ENCODE measurements at places on chromosomes 4 and X. TPM values are rescaled to one million over a fixed set of nuclear protein-coding genes. Genes with fewer than 3 reads are reported as not detected.

Gene DGKK
- not detected for total RNA-seq

Gene HOPX
- not detected for total RNA-seq

Gene TXK
- 1.3 TPM for total RNA-seq

Gene IBSP
- total RNA-seq, result not detected

Gene F11
- total RNA-seq, result 53.1 TPM

Gene SLC26A1
- 1.6 TPM for total RNA-seq

Gene RRH
- not detected for total RNA-seq

Gene HPSE
- total RNA-seq, result 0.99 TPM

Gene PSAPL1
- total RNA-seq, result 0.52 TPM

Gene UBA1
- 70.8 TPM for total RNA-seq

Gene ZFP92
- total RNA-seq, result 0.33 TPM

Gene DDX53
- total RNA-seq, result not detected

Gene SPATA4
- not detected for total RNA-seq

DNA sequence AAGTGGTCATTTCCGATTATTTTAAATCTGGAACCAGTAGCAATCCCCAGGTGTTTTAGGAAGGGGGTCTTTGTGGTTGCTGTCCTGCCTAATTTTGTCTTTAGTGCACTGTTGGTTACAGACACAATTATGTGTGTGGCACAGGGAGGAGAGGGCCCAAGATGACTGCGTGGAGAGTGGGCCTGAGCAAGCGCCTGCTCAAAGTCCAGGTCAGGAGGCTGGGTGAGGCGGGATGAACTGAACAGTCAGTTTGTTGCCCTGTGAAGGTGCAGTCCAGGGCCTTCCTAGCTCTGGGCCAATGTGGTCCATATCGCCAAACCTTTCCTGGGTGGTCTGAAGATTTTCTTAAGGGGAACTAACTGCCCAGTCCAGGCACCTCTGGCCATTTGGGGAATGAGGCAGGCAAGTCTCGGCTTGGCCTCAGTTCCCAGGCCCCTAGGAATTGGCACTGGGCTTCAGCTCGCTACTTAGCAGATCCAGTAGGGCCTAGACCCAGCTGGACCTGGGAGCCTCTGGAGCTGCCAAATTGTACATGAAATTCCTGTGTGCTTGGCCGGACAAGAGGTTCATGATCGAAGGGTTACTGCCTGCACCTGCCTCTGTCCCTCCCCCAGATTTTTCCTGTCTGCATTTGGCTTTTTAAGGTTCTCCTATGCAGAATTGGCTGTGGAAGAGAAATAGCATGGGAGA, 47.6 kb downstream of the ANAPC4 start:
- no peak for DNase-seq

DNA sequence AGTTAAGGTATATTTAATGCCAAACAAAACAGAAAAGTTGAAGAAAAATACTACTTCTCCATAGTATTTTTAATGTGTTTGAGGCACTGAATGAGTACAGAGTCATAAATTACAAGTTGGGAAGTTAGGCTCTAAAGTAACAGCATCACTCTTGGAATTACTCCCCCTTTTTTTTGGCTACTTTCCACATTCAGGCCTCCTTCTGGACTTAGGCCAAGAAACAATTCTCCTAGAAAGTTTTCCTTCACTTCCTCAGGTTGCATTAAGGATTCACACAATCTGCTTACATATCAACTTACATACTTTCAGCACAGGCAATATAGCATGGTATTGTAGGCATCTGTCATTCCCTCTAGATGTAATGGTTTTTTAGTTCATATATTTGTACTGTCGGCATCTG, 52.1 kb downstream of the TMEM165 start:
- no peak for DNase-seq

DNA sequence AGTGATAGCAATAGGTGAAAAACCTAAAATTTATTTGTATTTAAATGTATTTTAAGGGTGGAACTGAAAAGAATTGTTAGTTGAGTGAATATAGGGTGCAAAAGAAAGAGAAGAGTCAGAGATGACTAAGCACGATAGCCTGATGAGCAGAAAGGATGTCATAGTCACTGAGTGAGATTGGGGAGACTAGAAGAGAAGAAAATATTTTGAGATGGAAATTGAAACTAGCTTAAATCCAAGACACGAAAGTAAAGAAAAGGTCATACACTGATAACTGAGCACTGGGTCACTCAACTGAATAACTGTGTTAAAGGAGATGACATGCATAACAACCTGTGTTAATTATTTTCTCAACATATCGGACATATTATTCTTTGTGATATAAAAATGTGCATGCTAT, 55.5 kb downstream of the SPANXN4 start:
- DNase-seq, result no peak

GRCh38 chr4:68152411-68152810, 22.7 kb upstream of the TMPRSS11F start:
- DNase-seq, result no peak

DNA sequence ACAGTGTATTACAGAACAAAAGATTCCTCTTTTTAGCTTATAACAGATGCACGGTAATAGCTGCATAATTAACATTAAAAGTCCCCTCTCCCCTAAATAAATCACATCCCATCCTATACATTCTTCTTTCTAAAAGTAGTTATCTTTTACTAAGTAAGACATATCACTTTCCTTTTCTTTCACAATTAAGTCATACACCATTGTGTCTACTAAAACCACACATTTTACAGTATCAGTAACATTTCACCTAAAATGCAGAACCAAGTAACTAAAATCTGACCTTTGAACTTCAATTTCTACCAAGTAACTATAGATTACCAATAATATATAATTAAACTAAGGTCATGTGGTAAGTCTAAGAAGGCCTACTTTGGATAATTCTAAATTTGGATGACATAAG, 14.2 kb downstream of the DHX15 start:
- DNase-seq, result no peak

GRCh38 chrX:551306-551705, 79.3 kb upstream of the SHOX start:
- no peak for DNase-seq

DNA sequence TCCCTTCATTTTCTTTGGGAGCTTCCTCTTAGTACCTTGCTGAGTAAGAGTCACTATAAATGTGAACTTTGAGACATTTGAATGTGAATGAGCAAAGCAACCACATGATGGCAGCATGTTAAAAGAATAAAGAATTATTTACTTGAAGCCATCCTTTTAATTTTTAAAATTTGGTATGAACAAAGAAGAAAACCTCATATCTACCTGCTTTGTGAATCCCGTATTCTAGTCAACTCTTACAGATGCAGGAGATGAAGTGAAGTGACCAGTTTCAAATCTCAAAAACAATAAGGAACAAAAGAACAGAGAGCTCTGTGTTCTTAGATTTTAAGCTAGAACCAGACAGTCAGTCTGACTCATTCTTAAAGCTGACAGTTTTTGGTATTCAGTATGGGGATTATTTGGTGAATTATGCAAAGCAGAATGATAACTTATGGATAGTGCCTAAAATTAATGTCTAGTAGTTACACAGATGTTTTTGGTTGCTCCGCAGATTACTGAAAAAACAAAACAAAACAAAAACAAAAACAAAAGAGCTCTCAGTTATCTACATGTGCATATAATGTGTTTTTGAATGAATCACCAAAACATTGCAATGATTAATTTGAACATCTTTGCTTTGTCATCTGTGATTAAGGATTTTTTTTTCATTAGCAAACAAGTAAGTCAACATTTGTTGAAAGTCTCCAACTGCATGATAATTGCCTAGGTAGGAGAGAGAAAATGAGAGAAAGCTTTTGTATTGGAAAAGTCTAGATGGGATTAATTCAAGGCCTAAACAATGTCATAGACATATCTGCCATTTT, 48.2 kb upstream of the H2AZ1 start:
- peak; percentile 2 for DNase-seq

GRCh38 chr4:99156992-99157391, 12.9 kb upstream of the ADH4 start:
- DNase-seq, result peak; percentile 15

- DNase-seq, result no peak
Observed at GRCh38 chrX:31349515-31349914, 277.7 kb upstream of the FTHL17 start.

- no peak for DNase-seq
Observed at GRCh38 chrX:154779261-154779660, 16.6 kb downstream of the DKC1 start.

GRCh38 chr4:794900-795725, 30.8 kb downstream of the CPLX1 start:
- no peak for DNase-seq

- DNase-seq, result no peak
Observed at GRCh38 chr4:44983083-44983482, 256.7 kb upstream of the GNPDA2 start.

- DNase-seq, result no peak
Observed at GRCh38 chr4:87934157-87934704, 41.3 kb upstream of the SPP1 start.

- DNase-seq, result peak; percentile 15
Observed at GRCh38 chrX:119622356-119623232, 16.4 kb upstream of the NKRF start.

DNA sequence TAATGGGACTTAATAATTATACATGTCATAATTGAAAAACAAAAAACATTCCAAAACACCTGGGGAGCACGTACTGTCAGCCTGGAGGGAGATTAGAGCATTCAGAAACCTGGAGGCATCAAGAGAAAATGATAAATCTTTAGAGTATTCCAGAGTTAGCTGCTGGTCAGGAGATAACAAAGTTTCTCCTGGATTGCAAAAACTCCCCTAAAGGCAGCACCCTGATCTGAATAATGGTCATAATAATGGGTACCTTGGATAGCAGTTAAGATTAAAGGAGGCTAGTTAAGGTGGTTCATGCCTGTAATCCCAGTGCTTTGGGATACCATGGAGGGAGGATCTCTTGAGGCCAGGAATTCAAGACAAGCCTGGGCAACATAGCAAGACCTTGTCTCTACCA, 15.9 kb upstream of the RAB40A start:
- no peak for DNase-seq

- DNase-seq, result no peak
Observed at GRCh38 chrX:13742397-13743176, 8.0 kb downstream of the OFD1 start.

- peak; percentile 48 for DNase-seq
Observed at GRCh38 chrX:21408307-21408706, 34.1 kb downstream of the CNKSR2 start.

Measured in body of pancreas (tissue), 4 donors.